Karpas-422 (cell line): ENCODE measurements at places on chromosomes 3 and 15. TPM values are rescaled to one million over a fixed set of nuclear protein-coding genes. Genes with fewer than 3 reads are reported as not detected.

GRCh38 chr3:46093966-46094365, 66.7 kb upstream of the XCR1 start:
- peak overlapping the region; percentile 29; the same call in 1 of the 2 replicates for H3K4me3 ChIP-seq
- H3K36me3 ChIP-seq = no peaks in the 10 kb centered on the region
- DNase-seq = no peak
- H3K27ac ChIP-seq = peak overlapping the region; percentile 96
- H3K27me3 ChIP-seq = no peaks in the 10 kb centered on the region

DNA sequence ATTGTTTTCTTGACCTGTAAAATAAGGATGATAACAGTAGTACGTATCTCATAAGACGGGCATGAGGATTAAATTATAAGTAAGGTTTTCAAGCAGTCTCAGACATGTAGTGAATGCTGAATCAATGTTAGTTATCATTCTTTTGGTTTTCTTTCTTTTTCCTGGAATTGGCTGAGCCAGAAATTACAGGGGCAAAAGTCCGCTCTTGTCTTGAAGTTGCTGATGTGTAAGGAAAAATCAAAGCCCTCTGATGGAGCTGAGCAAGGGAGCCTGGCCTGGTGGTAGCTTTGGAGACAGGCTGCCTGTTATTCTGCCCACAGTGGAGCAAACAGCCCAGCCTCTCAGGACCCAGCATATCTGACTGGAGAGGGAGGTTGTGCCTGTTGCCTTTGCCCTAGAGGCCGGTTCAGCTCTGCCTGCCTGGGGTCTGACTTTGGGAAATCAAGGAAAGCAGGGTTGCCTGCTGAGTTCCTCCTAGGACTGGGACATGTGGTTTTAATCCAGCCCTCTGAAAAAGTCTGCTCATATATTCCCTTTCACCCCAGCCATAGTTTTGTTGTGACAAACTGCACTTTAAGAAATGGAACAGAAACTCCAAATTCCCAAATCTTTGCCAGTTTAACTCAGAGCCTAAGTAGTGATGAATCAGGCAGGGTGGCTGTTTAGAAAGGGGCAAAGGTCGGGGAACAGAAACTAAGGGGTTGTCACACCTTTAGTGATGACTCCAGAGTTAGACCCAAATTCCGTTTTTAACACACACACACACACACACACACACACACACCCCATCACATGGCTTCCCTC, 40.1 kb downstream of the GASK1A start:
- H3K36me3 ChIP-seq = peaks cover 10% of the 10 kb centered on the region; the same call in 1 of the 2 replicates
- H3K27me3 ChIP-seq = no peaks in the 10 kb centered on the region

DNA sequence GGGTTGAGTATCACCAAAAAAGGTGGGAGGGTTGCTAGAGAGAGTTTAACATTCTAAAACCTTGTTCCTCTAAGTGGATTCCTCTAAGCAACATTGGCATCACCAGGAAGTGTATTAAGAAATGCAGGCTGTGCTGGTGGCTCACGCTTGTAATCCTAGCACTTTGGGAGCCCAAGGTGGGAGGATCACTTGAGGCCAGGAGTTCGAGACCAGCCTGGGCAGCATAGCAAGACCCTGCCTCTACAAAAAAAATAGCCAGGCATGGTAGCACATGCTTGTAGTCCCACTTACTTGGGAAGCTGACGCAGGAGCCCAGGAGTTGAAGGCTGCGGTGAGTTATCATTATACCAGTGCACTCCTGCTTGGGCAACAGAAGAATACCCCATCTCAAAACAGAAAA, 4.6 kb downstream of the MYNN start:
- H3K4me3 ChIP-seq = no peak overlapping the region
- peaks cover 26% of the 10 kb centered on the region for H3K4me1 ChIP-seq
- no peak overlapping the region for H3K27ac ChIP-seq
- no peak for DNase-seq
- peaks cover 75% of the 10 kb centered on the region for H3K36me3 ChIP-seq
- H3K27me3 ChIP-seq = no peaks in the 10 kb centered on the region

DNA sequence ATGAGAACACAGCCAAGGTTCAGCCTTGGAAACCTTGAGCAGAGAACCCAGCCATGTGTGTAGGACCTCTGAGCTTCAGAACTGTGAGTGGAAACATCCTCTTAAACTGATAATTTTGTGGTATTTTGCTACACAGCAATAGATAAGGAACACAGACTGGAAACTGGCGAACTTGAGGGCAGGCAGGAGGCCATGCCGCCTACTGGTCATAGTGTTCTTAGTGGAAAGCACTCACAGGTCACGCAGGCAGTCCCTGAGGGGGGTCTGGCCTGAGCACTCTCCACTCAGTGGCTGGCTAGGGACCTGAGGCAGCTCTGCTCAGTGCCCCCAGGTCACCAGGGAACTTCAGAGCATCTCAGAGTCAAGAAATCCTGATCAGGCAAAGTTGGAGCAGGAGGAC, 9.7 kb upstream of the XIRP1 start:
- no peaks in the 10 kb centered on the region for H3K36me3 ChIP-seq
- H3K4me3 ChIP-seq = no peak overlapping the region
- no peaks in the 10 kb centered on the region for H3K27me3 ChIP-seq
- DNase-seq = no peak
- H3K4me1 ChIP-seq = no peaks in the 10 kb centered on the region
- no peak overlapping the region for H3K27ac ChIP-seq

DNA sequence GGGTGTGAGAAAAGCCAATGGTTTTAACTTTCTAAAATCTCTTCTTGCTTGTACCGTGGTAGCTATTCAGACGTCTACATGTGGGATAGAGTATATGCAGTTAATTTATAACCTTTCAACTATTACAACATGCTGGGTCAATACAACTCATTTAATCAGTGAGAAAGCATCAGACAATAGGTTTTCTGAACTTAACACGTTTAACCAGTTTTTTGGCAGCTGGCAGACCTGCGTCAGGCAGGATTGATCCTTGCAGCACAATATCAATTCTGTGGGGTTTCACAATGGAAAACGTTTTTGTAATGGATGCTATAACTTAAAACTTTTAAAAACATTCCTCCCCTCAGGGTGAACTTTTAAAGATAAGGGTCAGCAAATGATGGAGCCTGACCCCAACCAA, 6.5 kb downstream of the GNB5 start:
- no peak overlapping the region for H3K4me3 ChIP-seq
- DNase-seq = no peak
- no peaks in the 10 kb centered on the region for H3K27me3 ChIP-seq
- H3K36me3 ChIP-seq = no peaks in the 10 kb centered on the region

DNA sequence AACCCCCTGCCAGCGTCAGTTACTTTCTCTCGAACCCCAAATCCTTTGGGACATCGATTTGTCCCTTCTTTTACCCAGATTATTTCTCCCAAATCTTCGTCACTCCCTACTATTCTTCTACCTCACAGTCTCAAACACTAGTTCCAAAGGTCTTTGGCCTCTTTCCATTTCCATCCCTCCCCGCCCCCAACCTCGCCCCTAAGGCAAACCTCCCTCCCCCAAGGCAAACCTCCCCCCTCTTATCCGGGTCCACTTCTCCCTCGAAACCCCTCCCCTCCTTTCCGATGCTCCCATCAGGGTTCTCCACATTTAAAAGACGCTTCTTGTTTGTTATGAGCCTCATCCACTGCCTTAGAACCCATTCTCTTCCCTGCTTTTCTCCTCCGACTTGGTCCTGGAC, 583 bp downstream of the EAF1 start:
- no peak for DNase-seq
- peaks cover 29% of the 10 kb centered on the region for H3K4me1 ChIP-seq
- H3K27me3 ChIP-seq = no peaks in the 10 kb centered on the region
- peak overlapping the region; percentile 25; the same call in 1 of the 2 replicates for H3K27ac ChIP-seq
- H3K36me3 ChIP-seq = peaks cover 26% of the 10 kb centered on the region
- H3K4me3 ChIP-seq = peak overlapping the region; percentile 82

GRCh38 chr15:27196691-27197090, 225.7 kb downstream of the GABRG3 start:
- no peaks in the 10 kb centered on the region for H3K4me1 ChIP-seq
- DNase-seq = no peak
- H3K36me3 ChIP-seq = no peaks in the 10 kb centered on the region
- H3K27ac ChIP-seq = no peak overlapping the region
- no peaks in the 10 kb centered on the region for H3K27me3 ChIP-seq
- H3K4me3 ChIP-seq = no peak overlapping the region

GRCh38 chr3:16513141-16514020, at the start of gene RFTN1:
TSS of gene RFTN1 (minus strand) at chr3:16513699. CDS start at chr3:16493869, 19,830 bp downstream.
- peak within 1 kb of the TSS; percentile 99 for H3K27ac ChIP-seq
- peaks cover 18% of the 10 kb centered on the region for H3K36me3 ChIP-seq
- peaks cover 77% of the 10 kb centered on the region for H3K4me1 ChIP-seq
- no peaks in the 10 kb centered on the region for H3K27me3 ChIP-seq
- peak; percentile 93 for DNase-seq

GRCh38 chr3:72591522-72592421, 256.5 kb downstream of the SHQ1 start:
- no peaks in the 10 kb centered on the region for H3K36me3 ChIP-seq
- no peak overlapping the region for H3K27ac ChIP-seq
- no peaks in the 10 kb centered on the region for H3K4me1 ChIP-seq
- H3K4me3 ChIP-seq = no peak overlapping the region

DNA sequence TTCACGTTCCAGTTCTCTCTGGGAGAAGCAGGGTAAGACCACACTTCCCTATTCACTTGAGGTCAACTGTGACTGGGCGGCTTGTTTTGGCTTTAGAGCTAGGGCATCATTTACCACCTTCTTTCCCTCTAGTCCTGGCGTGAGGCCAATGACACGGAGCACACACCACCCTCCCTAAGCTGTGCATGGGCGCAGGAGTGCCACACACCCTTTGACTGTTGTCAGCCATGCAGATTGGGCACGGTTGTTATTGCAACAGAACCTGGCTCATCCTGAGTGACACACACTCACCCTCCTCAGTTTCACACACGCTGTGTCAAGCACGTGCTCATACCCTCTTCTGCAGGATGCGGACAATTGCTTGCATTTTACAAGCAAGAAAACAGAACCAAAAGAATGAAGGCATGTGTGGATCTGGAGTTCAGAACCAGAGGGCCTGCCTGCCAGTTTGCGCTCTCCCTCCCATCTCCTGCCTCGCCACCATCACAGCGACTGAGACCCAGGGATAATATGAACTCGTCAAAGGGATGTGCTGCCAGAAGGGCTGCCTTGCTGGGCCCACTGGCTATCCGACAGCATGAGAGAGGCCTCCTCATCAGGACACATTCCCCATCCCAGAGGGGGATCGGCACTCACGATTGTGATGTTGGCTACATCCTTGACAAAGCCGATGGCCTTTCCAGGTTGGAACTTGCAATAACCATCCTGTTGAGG, 17.6 kb downstream of the CTSH start:
- no peaks in the 10 kb centered on the region for H3K4me1 ChIP-seq
- no peak overlapping the region for H3K27ac ChIP-seq
- H3K4me3 ChIP-seq = no peak overlapping the region
- peaks cover 3% of the 10 kb centered on the region for H3K36me3 ChIP-seq
- no peak for DNase-seq
- H3K27me3 ChIP-seq = no peaks in the 10 kb centered on the region

DNA sequence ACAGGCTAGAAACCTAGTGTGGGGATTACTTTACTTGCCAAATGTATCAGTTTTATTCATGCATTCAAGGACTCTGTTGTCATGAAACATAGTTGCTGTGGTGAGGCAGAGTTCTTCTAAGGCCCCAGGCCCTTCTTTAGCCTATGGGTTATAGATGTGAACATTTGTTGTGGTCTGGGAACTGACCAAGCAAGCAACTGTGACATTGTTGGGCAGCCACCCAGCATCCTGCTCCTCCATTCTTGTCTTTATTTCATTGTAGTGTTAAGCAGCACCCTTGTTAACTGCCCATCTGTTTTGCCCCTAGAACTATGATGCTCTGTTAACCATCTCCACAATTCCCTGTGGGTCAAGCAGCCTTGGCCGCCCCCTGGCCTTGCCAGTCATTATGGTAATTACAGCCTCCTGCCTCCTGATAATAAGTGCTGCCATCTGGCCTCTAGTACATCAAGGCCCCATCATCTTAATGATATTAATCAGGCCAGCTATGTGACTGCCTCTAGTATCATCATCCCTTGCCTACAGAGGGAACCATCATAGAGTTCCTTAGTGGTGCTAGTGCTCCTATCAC, 12.2 kb upstream of the IFT57 start:
- no peaks in the 10 kb centered on the region for H3K4me1 ChIP-seq
- no peaks in the 10 kb centered on the region for H3K27me3 ChIP-seq
- no peak overlapping the region for H3K27ac ChIP-seq
- H3K4me3 ChIP-seq = no peak overlapping the region
- H3K36me3 ChIP-seq = no peaks in the 10 kb centered on the region
- no peak for DNase-seq

GRCh38 chr3:71598292-71598691, 14.8 kb upstream of the FOXP1 start:
- H3K4me1 ChIP-seq = no peaks in the 10 kb centered on the region
- H3K27ac ChIP-seq = no peak overlapping the region
- H3K4me3 ChIP-seq = no peak overlapping the region
- H3K27me3 ChIP-seq = no peaks in the 10 kb centered on the region; the same call in 1 of the 2 replicates
- no peaks in the 10 kb centered on the region for H3K36me3 ChIP-seq

DNA sequence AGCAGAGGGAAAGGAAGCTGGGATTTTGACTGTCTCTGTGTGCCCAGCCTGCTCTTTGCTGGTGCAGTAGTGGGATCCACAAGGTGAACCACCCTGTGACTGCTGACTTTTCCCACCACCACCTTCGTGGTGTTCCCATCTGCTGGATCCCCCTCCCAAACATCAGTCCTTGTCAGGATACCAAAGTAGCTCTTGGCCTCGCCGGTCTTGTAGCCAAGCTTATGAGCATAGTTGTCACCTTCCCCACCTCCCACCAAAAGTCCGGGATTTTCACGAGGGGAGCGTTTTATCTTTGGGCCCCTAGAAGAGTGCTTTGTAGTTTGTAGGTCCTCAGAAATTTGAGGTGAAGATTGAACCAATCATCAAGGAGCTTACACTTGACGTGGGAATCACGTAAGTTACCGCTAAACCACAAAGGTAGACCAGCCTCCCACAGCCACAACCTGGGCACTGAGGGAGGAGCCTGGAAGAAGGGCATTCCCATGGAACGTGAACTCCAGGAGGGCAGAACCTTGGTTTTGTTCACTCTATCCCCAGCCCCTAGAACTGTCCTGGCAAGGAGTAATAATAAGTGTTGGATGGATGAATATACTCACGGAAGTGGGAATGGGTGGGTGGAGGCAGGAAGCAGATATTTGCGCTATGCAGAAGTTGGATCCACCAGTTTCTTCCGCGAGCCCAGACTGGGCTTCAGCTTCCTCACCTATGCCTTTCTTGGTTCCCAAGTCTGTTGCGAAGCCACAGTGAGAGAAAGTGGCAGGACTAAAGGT, 814 bp upstream of the TEX264 start:
- peak; percentile 55 for DNase-seq
- H3K27me3 ChIP-seq = no peaks in the 10 kb centered on the region
- peak overlapping the region; percentile 90 for H3K4me3 ChIP-seq
- 0 out of 2 replicates have a peak, but pooled peaks cover 1% of the 10 kb centered on the region for H3K36me3 ChIP-seq

GRCh38 chr15:41948490-41948889, 23.9 kb downstream of the EHD4 start:
- no peaks in the 10 kb centered on the region for H3K4me1 ChIP-seq
- no peak overlapping the region for H3K4me3 ChIP-seq
- DNase-seq = no peak

- H3K27me3 ChIP-seq = no peaks in the 10 kb centered on the region
- H3K4me3 ChIP-seq = peak overlapping the region; percentile 97
- H3K4me1 ChIP-seq = peaks cover 49% of the 10 kb centered on the region
These were observed 2.0 kb downstream of the SMC4 start for GRCh38 chr3:160401291-160402095.

Gene RUBCN
- 87.0 and 128 TPM in 2 replicates for total RNA-seq

Gene SOX14
- total RNA-seq = not detected in 2 replicates

Gene CASR
- total RNA-seq = not detected in 2 replicates

Gene NUP210
- total RNA-seq = 87.7 and 117 TPM in 2 replicates
